ENCODE measurements at places on chromosomes 3 and 15.
A peak's percentile ranks its signal among the peaks of the same experiment; 100 is the strongest.

- no peak for DNase-seq
Observed at GRCh38 chr15:83144771-83145170, 37.3 kb downstream of the TM6SF1 start.

- DNase-seq: no peak
Observed at GRCh38 chr3:171429635-171430034, 30.6 kb downstream of the TNIK start.

DNA sequence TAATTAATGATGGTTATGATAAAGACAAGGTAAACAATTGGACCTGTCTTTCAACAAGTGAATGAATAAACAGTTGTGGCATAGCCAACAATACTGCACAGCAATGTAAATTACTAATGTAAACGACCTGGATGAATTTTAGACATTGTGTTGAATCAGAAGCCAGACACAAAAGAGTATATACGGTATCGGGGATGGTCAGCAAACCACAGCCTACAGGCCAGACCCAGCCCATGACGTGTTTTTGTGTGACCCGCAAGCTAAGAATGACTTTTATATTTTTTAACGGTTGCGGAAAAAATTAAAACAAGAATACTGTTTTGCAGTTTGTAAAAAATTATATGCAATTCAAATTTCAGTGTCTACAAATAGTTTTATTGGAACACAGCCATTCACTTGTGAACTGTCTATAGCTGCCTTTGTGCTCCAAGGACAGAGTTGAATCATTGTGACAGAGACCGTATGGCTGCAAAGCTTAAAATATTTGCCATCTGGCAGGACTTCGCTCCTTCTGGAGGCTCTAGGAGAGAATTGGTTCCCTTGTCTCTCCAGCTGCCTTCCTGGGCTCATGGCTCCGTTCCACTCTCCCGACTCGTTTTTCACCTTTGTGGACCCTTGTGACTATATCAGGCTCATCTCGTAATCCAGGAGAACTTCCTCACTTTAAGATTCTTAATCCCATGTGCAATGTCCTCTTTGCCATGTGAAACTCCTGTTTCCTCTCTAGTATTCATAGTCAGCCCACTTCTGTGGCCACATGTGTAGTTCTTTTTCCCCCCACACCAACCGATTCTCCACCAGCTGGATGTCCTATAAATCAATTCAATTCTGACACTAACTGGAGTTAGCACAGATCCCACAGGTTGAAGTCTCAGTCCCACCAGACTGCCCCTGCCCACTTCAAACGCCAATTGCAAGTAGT, 72.7 kb downstream of the CMTM8 start:
- DNase-seq: no peak

GRCh38 chr15:68629519-68630210, 50.9 kb downstream of the CORO2B start:
- DNase-seq: no peak

DNA sequence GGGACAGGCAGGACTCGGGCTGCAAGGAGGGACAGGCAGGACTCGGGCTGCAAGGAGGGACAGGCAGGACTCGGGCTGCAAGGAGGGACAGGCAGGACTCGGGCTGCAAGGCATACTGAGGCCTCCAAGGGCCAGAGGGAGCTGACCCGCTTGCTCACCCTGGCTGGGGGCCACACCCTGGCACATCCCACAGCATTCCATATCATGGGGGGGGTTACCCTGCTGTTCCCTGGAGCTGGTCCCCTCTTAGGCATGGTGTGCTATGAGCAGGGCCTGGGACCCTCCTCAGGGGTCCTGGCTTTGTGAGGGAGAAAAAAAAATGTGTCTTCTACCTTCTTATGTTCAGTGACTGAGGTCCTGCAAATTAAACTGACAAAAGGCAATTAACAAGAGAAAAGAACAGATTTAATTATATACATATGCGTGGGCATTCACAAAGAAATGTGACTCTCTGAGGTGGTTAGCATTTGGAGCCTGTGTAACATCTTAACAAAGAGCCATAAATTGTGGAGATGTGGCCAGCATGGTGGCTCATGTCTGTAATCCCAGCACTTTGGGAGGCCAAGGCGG, 97.6 kb upstream of the ALDH1A3 start:
- no peak for DNase-seq

DNA sequence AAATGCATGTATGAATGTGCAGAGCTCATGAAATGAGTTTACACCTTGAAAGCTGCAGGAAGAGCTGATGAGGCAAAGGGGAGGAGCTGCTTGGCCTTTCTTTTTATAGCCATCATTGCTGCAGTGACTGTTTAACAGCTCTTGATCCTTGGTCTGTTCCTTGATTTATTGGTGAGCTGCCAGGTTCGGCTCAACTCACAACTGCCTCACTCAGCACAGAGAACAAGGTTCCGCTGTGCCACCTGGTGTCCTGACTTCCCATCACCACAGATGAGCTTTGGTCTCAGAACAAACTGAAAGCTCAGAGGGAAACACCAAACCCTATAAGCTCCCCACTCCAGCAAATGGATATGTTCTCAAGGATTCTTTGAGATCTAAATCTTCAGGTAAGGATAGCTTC, 626.1 kb downstream of the MAGI1 start:
- DNase-seq: no peak

GRCh38 chr3:156635973-156636372, 38.4 kb upstream of the TIPARP start:
- no peak for DNase-seq

- DNase-seq: no peak
Observed at GRCh38 chr3:14549256-14549919, 9.2 kb upstream of the GRIP2 start.

DNA sequence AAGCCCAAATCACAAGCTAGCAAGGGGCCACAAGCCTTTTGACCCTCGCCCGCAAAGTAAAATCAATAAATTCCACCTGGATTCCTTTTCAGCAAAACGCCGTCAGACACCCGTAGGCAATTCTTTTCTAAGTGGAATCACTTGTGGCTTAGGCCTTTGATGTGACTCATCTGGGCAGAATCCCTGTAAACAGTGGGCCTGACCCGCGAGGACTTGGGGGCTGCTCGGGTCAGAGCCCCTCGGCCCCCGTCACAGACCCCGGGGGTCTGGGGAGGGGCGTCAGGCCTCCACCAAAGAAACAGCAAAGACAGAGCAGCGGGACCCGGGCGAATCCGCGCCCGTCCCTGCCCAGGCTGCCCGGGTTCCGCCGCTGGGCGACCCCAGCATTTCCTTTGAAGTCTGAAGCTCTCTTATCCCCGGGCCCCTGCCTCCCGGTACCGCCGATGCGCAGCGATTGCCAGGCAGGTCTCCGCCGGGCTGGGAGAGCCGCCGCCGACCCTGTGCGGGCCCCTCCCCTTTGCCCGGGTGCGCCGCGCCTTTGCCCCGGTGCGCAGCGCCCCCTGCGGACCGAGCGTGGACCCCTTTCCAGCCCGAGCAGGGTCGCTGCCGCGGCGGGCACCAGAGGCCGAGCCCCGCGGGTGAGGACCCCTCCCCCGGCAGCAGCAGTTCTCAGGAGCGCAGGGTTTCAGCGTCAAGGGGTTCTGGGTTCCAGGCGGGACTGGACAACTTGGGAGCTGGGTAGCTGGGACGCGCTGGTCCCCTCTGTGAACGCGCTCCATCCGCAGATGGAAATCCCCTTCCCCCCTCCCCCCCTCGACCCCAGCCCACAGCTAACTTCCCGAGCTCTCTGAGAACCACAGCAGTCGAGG, 178.3 kb downstream of the UACA start:
- DNase-seq: peak; percentile 51

GRCh38 chr15:59722037-59722436, 32.9 kb upstream of the BNIP2 start:
- DNase-seq: no peak

GRCh38 chr3:34077417-34078195, 279.2 kb downstream of the PDCD6IP start:
- no peak for DNase-seq

- DNase-seq: no peak
Observed at GRCh38 chr3:112976953-112977352, 2.0 kb upstream of the CD200R1 start.

DNA sequence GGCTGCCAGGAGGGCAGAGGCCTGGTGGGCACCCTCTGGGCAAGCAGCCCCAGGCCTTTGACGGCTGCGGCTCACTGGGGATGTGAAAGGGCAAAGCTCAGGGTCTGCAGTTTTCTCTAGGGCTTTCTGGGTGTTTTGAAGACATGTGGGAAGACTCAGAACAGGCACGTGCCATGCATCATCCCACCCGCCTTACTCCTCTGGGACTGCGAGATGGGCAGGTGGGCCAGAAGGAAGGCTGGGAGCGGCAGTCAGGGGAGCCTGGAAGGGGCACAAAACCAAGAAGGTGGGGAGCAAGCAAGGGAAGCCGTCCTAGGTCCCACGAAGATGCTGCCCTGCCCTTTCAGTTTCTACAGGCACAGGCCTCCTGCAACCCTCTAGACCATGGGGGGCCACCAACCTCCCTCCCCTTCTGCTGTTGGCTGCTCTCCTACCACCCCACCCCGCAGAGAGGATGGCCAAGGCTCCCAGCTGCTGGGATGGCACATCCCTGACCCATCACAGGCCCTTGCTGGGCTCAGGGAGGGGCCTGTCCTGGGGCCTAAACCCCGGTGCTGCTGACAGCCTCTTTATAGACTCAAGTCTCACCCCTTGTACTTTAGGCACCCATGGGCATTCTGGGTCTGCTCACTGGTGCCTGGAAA, 71.8 kb upstream of the CTSH start:
- no peak for DNase-seq

GRCh38 chr3:124793054-124793739, 62.9 kb downstream of the UMPS start:
- DNase-seq: no peak

GRCh38 chr3:141782386-141782932, 19.3 kb downstream of the GRK7 start:
- no peak for DNase-seq

GRCh38 chr3:167913219-167913835, 177.8 kb downstream of the SERPINI1 start:
- no peak for DNase-seq

GRCh38 chr15:67839499-67839928, 331 bp downstream of the RNU6-1 start:
- DNase-seq: peak; percentile 54

DNA sequence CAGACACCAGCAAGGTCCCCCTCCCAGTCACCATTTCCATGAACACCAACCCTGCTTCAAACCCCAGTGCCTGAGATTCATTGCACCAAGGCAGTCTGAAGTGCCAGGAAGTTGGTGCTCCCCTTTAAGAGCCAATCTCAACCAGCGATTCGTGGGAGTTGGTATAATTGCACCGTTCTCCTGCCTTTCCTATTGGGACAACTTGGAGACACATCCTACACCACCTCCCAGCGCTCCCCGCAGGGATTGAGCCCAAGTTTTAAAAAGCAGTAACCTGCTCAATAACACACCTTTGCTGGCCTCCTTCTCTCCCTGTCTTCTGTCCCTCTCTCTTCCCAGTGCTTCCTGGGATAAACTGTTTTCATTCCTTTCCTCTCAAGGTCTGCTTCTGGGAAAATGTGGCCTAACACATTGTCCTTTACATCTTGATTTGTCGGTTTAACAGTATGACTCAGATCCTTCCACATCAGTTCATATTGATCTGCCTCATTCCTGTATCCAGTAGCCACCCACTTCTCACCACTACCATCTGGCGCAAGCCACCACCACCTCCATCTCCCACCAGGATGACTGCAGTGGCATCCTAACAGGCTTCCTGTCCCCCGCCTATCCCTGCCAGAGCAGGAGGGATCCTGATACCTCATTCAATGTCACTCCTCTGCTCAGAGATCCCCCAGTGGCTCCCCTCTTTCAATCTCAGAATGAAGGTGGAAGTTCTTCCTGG, 37.8 kb upstream of the HRH1 start:
- DNase-seq: no peak

- DNase-seq: no peak
Observed at GRCh38 chr3:163555918-163556317, 1522.4 kb downstream of the SI start.

GRCh38 chr3:118485693-118486092, 549.0 kb downstream of the IGSF11 start:
- DNase-seq: no peak

- no peak for DNase-seq
Observed at GRCh38 chr3:25707268-25707926, 42.7 kb upstream of the TOP2B start.

DNA sequence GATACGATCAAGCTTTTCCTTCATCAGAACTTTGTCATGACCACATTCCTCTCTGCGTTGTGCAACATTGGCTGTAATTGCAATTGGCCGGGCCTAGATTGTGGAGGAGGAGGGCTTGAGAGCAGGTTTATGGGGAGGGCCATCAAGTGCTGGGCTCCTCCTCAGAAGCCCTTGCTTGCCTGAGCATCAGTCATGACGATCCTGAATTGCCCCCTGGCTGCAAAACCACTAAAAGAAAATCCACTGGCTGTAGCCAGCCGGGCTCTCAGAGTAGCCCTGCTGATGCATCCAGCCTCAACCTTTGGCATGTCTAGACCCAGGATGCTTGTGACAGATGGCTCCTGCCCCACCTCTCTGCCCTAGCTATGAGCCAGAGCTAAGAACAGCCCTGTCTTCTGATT, 13.4 kb upstream of the TRH start:
- no peak for DNase-seq

DNA sequence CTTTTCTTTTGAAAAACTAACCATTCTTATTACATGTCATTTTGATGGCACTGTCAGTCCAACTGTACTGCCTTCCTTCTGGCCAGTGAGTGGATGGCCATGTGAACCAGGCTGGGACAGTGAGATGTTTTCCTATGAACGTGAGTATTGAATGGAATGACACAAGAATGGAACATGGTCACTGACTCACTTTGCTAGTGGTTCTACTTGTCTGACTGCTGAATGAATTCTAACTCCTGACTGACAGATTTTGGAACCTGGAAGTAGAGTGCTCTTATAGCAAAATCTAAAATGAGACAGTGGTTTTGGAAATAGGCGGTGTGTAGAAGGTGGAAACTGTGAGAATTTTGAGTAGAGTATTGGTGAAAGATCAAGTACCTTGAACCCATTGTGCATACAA, 606.9 kb upstream of the KCNMB2 start:
- DNase-seq: no peak

DNA sequence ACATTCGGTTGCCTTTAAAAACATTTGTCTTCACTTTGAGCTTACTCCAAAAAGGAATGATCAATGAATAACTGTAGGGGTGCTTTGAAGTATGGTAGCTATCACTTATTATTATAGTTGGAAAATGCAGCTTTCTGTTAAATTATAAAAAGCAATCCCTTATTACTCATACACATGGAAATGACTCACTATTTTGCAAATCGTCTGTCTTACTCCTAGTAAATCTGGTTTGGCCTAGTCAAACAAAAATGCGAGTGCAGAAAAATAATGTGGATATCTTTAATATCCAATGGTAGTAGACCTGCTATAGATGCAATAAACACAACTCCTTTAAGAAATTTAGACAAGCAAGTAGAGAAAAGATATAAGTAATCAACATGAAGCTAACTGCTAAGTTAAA, 112.5 kb downstream of the ZIC1 start:
- no peak for DNase-seq

All from GM13976 (cell line).